ENCODE measurements at places on chromosomes 3 and 15.

GRCh38 chr3:64270866-64271260, 45.6 kb upstream of the PRICKLE2 start:
- no peak for DNase-seq

DNA sequence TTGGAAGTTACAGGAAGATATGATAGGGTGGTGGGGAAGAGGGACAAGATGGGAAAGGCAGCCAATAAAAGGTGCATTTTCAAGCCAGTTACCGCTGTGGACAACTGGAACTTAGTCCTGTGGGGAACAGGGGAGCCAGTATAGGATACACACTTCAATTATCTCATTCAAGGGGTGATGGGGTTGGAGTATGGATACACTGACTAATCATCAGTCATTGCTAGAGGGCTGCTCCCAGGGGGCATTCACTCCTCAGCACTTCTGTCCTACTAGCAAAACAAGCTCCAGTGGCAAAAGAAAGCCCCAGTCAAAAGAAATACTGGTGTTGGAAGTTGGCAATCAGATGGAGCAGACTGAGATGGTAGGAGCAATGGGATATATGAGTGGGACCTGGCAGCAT, 183.4 kb upstream of the GADL1 start:
- no peak for DNase-seq

DNA sequence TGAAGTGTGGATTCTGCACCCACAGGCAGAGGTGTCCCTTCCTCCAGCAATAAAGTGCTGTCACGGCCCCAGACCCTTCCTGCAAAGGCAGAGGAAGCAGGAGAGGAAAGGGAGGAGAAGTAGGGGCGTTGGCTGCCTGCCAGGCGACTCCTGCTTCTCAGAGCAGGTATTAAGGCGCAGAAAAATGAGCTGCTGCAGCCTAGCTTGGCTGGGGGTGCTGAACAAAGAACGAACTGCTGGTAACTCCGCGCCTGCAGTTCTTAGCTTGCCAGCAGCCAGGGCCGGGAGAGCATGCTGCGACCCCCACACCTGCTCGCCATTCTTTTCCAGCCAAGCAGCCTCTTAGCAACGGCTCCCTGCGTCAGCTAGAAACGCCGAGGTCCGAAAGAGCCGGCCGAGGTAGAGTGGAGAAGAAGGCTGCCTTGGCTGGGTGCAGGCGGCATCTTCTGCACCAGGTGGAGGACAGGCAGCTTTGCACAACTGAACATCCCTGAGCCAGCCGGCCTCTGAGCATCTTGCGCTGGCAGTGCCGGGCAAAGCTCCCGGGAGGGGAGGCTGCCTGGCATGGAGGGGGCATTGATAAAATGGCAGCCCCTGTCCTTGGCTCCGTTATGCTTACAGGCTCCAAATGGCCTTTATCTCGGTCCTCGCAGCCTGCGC, 296.0 kb downstream of the MEX3B start:
- DNase-seq, result no peak

DNA sequence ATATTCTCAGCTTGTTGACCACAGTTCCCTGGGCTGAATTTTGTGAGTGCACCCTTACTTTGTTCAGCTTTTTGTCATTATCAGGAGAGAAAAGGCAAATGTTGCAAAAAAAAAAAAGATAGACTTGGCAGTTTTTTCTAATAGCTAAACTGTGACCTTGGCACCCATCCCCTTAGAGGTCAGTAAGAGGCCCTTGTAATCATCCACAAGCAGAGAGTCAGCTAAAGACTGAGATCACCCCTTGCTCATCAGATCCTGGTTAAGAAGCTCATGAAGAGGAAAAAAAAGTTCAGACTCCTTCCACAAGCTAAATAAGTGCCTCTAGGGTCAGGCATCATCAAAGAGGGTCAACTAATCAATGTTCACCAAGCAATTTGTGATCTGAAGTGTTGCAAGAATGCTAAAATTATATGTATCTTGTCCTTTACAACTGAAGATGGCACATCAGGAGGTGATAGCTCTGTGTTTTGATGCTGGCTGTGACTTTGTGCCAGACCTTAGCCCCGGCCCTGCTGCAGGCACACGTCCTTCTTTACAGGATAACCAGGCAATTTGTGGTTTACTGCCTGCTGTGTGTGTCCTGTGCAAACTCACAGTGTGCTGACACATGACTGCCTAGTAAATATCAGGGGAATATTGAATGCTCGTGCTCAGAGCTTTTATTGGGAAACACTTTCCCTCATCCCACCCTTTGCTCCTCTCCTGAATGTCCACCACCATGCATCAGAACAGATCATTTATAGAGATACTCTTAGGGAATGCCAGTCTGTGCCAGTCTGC, 262.9 kb downstream of the IL5RA start:
- no peak for DNase-seq

DNA sequence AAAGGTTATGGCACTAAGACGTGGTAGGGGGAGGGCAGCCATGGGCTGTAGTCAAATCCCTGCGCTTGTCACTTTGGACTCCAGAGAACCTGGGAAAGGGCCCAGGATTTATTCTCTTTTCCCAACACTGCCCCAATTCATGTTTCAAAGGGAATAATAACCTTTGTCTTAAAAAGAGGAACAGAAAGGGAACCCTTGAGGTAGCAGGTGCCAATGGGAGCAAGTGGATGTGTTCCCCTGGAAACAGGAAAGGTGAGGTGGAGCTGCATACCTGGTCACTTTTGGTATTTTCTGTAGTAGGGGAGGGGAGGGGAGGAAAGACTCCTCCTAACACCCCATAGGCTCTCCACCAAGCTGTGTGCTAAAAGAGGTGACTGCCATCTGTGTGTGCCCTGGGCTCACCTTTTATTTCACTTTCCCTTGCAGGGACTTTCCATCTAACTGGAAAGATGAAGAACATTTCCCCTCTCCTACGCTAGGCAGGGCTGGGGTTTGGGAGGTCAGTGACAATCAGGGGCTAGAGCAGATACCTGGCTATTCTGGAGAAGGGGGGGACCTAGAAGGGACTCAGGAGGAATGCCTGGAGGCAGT, 6.1 kb upstream of the CHST14 start:
- DNase-seq, result no peak

- peak; percentile 75 for DNase-seq
These were observed 129.5 kb downstream of the ST8SIA2 start for GRCh38 chr15:92523176-92523575.

GRCh38 chr3:185356499-185356898, 6.4 kb upstream of the MAP3K13 start:
- no peak for DNase-seq

GRCh38 chr15:67076147-67076843, 10.9 kb downstream of the SMAD3 start:
- DNase-seq, result no peak

- DNase-seq, result no peak
These were observed 114.3 kb downstream of the CORO2B start for GRCh38 chr15:68693071-68693470.

DNA sequence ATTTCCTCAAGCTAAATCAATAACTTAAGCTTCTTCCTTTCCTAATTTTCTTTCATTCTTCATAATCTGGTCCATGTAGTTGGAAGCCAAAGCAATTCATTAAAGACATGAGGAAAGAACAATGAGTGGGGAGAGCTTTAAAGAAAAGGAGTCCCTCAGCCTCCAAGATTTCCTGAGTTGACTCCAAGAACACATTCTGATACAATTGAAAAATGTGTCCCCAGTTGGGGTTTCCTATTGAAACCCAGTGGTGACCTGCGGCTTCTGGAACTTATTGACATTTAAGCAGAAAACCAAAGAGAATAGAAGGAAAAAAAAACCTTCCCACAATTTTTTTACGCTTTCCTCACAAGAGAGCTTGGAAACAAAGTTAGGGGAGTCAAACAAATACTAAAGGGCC, 37.0 kb downstream of the ATP8B4 start:
- no peak for DNase-seq
